ENCODE measurements at places on chromosomes 3 and 15. TPM values are rescaled to one million over a fixed set of nuclear protein-coding genes. Genes with fewer than 3 reads are reported as not detected.

GRCh38 chr15:73862276-73862675 lies 11.1 kb upstream of the TBC1D21 start:
- H3K4me3 ChIP-seq: no peak overlapping the region
- H3K27ac ChIP-seq: no peak overlapping the region
- H3K4me1 ChIP-seq: no peaks in the 10 kb centered on the region
- no peak for DNase-seq

The C3orf20 gene
- 0.09 TPM for total RNA-seq

The IP6K2 gene
- 212 TPM for total RNA-seq

DNA sequence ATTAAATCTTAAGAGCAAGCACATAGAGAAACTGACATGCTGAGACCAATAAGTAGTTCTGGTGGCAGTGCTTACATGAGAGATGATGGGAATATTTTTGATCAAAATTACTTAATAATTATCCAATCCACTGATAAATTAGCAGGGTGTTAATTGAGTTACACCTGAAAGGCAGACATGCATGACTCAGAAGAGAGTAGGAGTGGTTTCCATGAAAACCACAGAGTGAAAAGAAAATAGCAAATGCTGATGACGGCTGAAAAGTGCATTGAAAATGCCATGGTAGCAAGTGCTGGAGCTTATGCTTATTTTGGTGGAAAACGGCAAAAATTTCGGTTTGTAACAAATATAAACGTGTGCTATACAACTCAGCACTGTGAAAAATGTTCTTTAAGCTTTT lies 267.8 kb upstream of the LRRN1 start:
- no peaks in the 10 kb centered on the region for H3K4me1 ChIP-seq
- no peak overlapping the region for H3K27ac ChIP-seq
- no peaks in the 10 kb centered on the region for H3K36me3 ChIP-seq
- H3K27me3 ChIP-seq: no peaks in the 10 kb centered on the region
- DNase-seq: no peak

DNA sequence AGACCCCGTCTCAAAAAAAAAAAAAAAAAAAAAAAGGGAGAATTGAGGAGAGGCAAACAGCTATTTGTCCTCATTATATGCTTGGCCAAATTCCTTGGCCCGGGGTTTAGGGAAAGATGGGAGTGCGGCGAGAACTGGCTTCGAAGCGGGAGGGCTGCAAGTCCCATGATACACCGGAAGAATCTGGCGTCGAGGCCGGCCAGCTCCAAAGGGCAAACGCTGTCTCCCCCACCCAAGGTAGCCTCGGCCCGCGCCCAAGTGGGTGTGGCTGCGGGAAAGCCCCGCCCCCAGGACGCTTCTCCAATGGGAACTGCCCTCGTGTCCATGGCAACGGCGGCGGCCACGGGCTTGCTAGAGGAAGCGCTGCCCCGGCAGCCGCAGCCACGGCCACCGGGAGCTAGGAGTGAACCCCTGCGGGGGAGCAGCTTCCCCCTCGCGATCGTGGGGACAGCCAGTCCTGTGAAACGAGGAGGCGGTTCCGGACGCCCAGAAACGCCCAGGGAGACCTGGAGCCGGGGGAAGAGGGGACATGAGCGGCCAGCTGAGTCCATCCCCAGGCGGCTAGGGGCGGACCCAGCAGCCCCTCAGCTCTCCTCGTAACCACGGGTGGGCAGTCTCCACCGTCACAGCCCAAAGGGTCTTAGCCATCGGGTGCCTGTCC lies at the start of gene TTLL13:
TSS of gene TTLL13 (plus strand) at position 354 of the 661 bp plus-strand sequence. CDS start 1,075 bp downstream, outside the sequence.
- H3K36me3 ChIP-seq: no peaks in the 10 kb centered on the region
- H3K27me3 ChIP-seq: peaks cover 2% of the 10 kb centered on the region
- peaks cover 6% of the 10 kb centered on the region for H3K4me1 ChIP-seq
- DNase-seq: peak; percentile 95

The ANKRD34C gene
- total RNA-seq: not detected

DNA sequence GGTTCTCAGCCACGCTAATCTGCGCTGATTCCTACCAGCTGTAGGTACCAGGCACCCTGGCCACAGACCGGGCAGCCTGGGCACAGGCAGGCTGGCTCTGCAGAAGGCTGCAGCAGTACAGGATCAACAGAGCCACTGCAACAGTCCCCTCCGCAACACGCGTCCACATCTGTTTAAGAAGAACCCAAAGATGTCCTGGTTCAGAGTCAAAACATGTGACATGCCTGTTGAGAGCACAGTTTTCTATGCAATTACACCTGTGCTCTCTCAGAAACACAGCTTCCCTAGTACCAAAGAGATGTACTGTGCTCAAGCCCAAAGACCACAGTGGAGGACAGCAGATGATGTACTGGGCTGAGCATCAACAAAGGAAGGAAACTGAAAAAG lies 18.8 kb downstream of the LRIG1 start:
- peaks cover 39% of the 10 kb centered on the region for H3K27me3 ChIP-seq
- H3K4me1 ChIP-seq: peaks cover 25% of the 10 kb centered on the region
- H3K27ac ChIP-seq: no peak overlapping the region
- no peak for DNase-seq
- no peaks in the 10 kb centered on the region for H3K36me3 ChIP-seq
- H3K4me3 ChIP-seq: no peak overlapping the region
